ENCODE measurements at places on chromosomes 16 and 17. TPM values are rescaled to one million over a fixed set of nuclear protein-coding genes. Genes with fewer than 3 reads are reported as not detected.
A peak's percentile ranks its signal among the peaks of the same experiment; 100 is the strongest.

- DNase-seq: peak; percentile 78
Observed at GRCh38 chr17:57604771-57605674, 140.1 kb downstream of the CCDC182 start.

Gene RAB37
- 1.3 TPM for total RNA-seq

Gene CCL1
- total RNA-seq: not detected

DNA sequence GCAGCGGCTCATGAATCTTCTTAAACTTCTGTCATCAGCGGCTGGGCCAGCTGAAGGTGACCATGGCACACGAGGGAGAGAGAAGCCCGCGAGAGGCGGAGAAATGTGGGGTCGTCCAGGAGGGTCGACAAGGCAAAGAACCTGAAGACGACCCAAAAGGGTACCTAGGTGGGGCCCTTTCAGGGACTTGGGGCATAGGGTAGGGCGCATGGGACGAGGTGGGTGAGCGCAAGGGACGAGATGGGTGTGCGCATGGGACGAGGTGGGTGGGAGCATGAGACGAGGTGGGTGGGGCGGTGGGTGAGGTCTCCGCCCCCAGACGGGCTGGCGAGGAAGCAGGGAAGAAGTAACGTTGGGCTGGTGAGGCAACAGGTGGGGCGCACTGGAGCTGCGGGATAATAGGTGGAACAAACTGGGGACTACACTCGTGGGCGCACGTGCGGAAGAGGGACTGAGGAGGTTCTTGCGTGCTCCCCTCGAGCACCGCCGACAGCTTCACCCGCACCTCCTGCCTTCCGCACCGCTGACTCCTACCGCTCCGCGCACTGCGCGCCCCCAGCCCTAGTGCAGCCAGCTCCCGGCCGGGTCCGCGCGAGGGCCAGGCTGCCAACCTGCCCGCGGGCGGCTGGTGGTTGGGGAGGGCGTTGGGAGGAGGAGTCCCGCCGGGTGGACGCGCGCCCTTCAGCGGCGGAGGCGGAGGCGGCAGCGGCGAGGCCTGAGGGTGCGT lies 23.2 kb upstream of the CRYM start:
- DNase-seq: peak; percentile 70

- no peak for DNase-seq
Observed at GRCh38 chr16:800834-801511, 439 bp upstream of the GNG13 start.

Gene SSTR5
- total RNA-seq: 7.7 TPM

Gene BEAN1
- total RNA-seq: 1.5 TPM

- DNase-seq: peak; percentile 90
Observed at GRCh38 chr17:8186787-8187516, 3.0 kb downstream of the BORCS6 start.

GRCh38 chr17:50540560-50541401 lies 6.2 kb upstream of the SPATA20 start:
- DNase-seq: no peak

Gene ABCC11
- total RNA-seq: 0.09 TPM

DNA sequence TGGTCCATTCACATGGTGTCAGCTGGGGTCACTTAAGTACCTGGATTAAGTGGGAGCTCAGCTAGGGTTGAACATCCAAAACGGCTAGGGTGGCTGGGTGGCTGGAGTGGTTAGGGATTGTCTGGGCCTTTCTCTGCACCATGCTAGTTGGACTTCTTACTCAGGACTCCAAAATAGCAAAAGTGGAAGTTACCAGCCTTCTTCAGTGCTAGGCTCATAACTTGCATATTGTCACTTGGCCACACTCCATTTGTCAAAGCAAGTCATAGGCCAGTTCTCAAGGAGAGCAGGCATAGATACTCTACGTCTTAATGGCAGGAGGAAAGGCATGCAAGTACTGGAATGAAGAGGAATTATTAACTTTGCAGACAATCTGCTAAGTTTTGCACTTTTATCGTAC lies 69.7 kb downstream of the ESRP2 start:
- no peak for DNase-seq

- DNase-seq: no peak
Observed at GRCh38 chr17:71405101-71405500, 715.7 kb upstream of the SOX9 start.

DNA sequence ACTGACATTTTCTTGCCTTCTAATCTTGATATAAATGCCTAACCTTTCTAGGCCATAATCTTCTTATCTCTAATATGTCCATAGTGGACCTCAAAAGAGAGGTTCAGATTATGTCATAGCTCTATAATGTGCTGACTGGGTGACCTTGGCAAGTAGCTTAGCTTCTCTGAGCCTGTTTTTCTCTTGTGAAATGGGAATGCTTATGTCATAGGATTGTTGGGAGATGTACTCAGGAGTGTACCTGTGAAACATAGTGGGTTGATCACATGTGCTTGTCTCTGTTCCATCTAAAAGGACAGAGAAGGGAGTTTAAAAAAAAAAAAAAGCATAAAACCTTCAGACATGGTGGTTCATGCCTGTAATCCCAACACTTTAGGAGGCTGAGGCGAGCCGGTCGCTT lies 2.4 kb downstream of the MED9 start:
- DNase-seq: no peak

GRCh38 chr17:2240541-2240940 lies 63.0 kb downstream of the SMG6 start:
- DNase-seq: no peak

DNA sequence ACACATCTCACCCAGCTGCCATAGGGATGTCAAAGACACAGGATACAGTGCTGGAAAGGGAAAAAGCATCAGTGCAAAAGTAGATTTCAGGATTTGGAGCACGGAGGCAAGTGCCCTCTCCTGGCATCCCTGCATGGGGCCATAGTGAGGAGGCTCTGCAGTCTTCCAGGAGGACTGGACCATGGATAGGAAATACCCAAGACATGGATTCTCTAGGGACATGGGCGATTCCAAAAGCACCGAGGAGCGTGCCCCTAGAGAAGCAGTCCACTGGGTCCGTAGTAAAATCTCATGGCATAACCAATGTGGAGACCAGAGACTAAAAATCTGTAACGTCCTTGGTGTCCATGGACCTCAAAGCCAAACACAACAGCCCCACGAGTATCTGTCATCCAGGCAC lies 818.2 kb downstream of the KCNJ18 start:
- no peak for DNase-seq

Gene CCL16
- total RNA-seq: 0.15 TPM

- DNase-seq: peak; percentile 79
Observed at GRCh38 chr17:81340607-81341515, 45.8 kb upstream of the SLC38A10 start.

Gene WSB1
- total RNA-seq: 74.6 TPM

DNA sequence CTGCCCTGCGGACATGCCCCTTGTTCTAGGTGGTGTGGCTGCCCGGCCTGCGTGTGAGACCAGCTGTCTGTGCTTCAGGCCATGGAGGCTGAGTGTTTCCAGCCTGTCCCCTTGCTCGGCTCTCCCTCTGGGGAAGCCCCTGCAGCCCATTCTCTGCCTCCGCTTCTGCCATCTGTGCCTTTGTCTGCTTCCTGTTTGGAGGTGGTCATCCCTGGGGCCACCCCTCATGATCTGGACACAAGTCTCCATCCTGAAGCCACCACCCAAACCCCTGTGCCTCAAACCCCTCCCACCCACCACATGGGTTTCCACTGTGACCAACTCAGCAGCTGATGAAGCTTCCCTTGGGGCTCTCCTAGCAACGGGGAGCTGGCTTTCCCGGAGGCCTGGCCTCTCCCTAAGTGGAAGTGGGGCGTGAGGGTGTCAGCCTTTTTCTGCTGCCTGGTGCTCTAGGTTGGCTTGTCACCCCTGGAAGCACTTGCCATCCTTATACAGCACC lies 184.9 kb downstream of the SEC14L1 start:
- no peak for DNase-seq

GRCh38 chr16:66428682-66429251 lies 1.7 kb downstream of the BEAN1 start:
- no peak for DNase-seq

- no peak for DNase-seq
Observed at GRCh38 chr17:69320210-69320907, 6.6 kb downstream of the ABCA5 start.

DNA sequence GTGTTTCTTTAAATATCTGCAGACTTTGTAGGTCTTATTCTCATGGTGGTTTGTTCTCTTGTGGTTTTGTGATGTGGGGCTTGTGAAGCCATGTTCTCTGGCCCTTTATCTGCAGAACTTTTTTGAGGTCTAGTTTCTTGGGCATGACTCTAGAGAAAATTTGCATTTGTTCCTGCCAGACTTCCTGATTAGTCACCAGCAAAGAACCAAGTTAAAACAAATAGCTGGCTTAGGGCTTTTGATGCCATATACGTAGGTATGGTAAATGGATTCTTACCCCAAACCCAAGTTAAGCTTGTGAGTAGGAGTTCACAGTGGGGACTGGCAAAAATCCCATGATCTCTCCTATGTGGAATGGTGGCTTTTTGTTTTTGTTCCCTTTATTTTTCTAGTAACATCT lies 68.7 kb upstream of the IRX3 start:
- DNase-seq: no peak

All from right cardiac atrium (tissue), 5 donors.